PC-9 (cell line): ENCODE measurements at places on chromosomes 13 and 19.
A peak's percentile ranks its signal among the peaks of the same experiment; 100 is the strongest.

- DNase-seq, result no peak
Observed at GRCh38 chr19:27822336-27822735, 1390.6 kb downstream of the UQCRFS1 start.

DNA sequence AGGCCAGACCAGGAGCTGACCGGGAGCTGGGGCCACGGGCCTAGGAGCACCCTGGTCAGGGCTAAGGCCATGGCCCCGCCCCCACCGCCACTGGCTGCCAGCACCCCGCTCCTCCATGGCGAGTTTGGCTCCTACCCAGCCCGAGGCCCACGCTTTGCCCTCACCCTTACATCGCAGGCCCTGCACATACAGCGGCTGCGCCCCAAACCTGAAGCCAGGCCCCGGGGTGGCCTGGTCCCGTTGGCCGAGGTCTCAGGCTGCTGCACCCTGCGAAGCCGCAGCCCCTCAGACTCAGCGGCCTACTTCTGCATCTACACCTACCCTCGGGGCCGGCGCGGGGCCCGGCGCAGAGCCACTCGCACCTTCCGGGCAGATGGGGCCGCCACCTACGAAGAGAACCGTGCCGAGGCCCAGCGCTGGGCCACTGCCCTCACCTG lies 6.6 kb downstream of the SPHK2 start:
- no peak for DNase-seq

- DNase-seq, result no peak
Observed at GRCh38 chr13:92362717-92363116, 863.9 kb upstream of the GPC6 start.

GRCh38 chr19:15367439-15367838 lies 12.1 kb downstream of the AKAP8 start:
- no peak for DNase-seq

DNA sequence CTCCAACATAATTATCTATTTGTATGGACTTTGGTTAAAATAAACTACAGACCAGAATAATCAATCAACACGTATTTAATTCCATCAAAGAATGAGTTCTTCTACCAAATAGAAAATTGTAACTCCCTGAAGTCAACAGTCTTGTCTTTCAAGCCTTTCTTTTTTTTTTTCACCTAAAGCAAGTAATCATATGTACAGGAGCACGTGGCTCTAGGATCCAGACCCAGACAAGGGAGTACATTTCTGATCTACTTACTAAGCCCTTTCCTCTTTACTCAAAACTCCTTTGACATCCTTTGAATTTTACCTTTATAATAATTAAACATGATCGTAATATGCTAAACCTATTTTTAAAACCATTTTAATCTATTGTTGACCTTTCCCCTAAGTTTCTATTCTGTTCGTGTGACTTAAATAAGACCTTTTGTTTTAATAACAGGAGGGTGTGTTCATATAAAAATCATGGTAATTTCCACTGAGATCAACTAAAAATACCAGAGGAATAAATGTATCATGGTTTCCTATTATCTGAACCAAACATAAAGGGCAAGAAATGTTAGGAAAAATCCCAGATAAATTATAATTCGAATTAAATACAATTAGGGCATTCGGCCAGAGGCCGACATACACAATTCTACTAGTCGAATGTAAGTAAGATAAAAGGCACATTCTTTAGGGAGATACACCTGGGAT lies 1.7 kb downstream of the SLC7A1 start:
- DNase-seq, result no peak

- no peak for DNase-seq
Observed at GRCh38 chr19:8128551-8128950, 20.8 kb downstream of the FBN3 start.

- no peak for DNase-seq
Observed at GRCh38 chr13:42753697-42754096, 27.7 kb upstream of the FAM216B start.

GRCh38 chr13:97319113-97319720 lies 97.1 kb downstream of the MBNL2 start:
- DNase-seq, result no peak

DNA sequence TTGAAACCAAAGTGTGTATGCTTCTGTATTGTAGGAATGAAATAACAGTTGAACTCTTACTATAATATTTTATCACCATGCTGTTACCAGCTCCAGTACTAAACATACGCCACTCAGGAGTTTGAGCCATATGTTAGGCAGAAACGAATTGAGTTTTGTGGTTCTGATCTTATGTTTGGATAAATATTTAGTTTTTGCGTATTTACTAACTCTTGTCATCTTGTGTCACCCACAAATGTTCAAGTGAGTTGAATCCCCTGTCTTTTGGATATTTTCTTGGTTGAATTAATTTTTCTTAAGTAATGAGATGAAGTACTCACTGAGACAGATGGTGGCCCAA lies 1.5 kb downstream of the FNDC3A start:
- no peak for DNase-seq

- DNase-seq, result no peak
Observed at GRCh38 chr19:49869009-49869483, 1.7 kb upstream of the PNKP start.

GRCh38 chr13:75803164-75803611 lies 167.1 kb downstream of the LMO7 start:
- DNase-seq, result no peak

DNA sequence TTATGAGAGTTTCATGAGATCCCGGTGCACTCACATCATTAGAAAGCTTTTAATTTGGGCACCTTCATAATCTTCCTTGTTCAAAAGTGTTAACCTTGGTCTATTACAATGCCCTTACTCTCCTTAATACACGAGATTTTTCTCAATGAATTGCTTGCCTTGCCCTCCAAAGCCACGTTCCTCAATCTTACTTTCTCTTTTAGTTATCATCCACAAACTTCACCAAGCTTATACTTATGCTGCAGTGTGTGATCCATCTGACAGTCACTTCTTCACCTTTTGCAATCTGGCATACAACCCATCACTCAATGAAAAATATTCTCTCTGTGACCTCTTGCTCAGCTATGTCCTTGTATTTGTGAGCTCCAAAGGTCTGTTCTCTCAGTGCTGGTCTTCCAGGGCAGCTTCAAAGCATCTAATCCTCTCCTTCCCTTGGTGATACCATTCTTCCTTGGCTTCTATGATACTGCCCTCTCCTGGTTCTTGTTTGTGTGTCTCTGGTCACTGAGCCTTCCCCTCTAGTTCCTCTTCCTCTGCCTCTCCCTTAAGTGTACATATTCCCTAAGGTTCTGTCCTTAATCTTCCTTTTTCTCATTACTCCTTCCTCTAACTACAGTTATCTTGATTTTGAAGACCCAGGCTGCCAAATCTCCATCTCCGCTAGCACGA lies 202.2 kb upstream of the STARD13 start:
- DNase-seq, result no peak

- peak; percentile 59 for DNase-seq
Observed at GRCh38 chr19:41166944-41167804, 25.8 kb upstream of the CYP2S1 start.

DNA sequence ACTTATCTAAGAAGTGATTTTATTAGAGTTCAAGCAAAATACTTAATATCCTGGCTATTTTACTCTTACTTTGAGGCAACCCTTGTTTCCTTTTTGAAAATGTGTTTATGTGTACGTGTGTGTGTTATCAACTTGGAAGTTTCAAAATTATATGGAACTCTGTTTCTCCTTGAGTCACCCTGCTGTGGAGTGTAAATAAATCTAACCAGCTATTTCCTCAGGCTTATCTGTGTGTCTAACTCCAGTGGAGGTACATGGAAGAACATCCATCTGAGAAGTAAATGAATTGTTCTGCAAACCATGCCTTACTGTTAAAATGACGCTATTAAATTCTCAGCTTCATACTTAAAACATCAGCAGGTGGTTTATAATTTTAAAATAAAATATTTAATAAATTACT lies 583.4 kb upstream of the SLITRK5 start:
- DNase-seq, result no peak
